Right lung (tissue), 10 donors: ENCODE measurements at places on chromosomes 11 and 22. TPM values are rescaled to one million over a fixed set of nuclear protein-coding genes. Genes with fewer than 3 reads are reported as not detected.

Gene TCIRG1
- polyA plus RNA-seq: 46.0 TPM

- DNase-seq: no peak
Measured at GRCh38 chr11:863023-863909, 20.6 kb downstream of the TSPAN4 start.

- no peak for DNase-seq
Measured at GRCh38 chr11:72812967-72813739, 1.1 kb upstream of the ATG16L2 start.

Gene TLCD5
- polyA plus RNA-seq: 17.3 TPM

- no peak for DNase-seq
Measured at GRCh38 chr22:26576026-26576680, 13.8 kb downstream of the TPST2 start.

DNA sequence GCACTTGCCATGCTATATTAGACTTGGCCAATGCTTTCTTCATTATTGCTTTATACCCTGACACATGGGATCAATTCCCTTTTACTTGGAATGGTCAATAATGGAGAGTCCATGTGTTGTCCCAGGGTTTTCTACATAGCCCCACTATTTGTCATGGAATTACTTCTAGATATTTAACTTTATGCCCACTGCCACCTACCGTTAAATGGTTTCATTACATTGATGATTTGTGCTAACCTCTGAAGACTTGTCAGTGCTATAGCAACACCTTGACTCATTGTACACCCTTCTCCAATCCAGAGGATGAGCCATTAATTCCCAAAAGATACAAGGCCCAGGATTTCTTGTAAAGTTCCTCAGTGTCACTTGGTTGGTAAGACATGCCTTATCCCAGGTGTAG, 31.4 kb upstream of the SLC22A25 start:
- DNase-seq: no peak

- DNase-seq: no peak
Measured at GRCh38 chr11:121451178-121451985, 732 bp upstream of the SORL1 start.

DNA sequence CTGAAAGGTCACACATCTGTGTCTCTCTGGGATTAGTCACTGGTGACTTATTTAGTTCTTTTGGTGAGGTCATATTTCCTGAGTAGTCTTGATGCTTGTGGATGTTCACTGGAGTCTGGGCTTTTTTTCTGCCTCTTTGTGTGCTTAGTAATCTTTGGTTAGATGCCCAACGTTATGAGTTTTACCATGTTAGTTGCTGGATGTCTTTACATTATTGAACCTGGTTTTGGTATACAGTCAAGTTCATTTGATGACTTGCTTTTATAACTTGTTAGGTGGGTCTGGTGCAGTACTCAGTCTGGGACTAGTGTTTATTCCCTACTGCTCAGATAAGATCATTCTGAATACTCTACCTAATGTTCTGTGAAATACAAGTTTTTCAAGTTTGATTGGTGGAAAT, 26.2 kb upstream of the SLC37A2 start:
- DNase-seq: no peak

DNA sequence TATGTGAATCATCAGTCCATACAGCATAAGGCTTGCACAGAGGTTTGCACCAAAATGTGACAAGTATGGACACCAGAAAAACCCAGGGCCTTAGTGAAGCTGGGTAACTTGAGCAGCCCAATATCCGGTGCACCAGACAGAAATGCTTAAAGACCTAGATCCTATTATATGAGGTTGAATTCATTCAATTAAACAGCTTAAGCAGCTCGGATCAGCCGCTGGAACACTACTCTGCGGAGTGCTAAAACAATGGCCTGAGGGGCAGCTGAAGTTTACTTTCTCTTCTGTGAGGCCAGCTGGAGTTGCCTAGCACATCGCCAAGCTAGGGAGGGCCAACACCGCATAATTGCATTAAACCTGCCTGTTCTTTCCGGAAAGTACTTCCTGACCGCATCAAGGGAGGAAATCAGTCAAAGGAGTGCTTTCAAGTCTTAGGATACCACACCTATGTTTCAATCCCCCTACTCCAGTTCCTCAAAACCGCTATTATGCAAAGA, 17.0 kb upstream of the FAM181B start:
- DNase-seq: no peak

Gene OR4B1
- polyA plus RNA-seq: not detected

- no peak for DNase-seq
Measured at GRCh38 chr11:76269247-76269646, 62.9 kb upstream of the WNT11 start.

- no peak for DNase-seq
Measured at GRCh38 chr11:1879941-1880720, 11.6 kb downstream of the PRR33 start.

DNA sequence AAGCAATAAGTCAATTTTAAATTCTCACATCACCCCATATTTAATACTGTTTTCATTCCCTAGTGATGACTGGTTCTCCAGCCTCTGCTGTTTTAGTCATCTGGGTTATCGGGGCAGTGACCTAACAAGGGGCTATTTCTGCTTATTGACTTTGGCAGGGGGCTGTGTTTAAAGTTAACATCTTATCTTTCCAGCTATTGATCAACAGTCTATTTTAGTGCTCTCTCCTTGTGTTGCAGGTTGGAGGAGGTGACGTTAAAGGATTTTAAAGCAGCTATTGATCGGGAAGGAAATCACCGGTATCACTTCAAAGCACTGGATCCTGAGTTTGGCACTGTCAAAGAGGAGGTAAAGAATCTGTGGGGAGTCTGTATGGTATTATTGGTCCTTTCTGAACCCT, 7.7 kb upstream of the DLAT start:
- DNase-seq: no peak

Gene GAB4
- polyA plus RNA-seq: not detected

Gene CXCR5
- not detected for polyA plus RNA-seq

- DNase-seq: no peak
Measured at GRCh38 chr22:50204571-50204970, 3.8 kb downstream of the SELENOO start.

- DNase-seq: no peak
Measured at GRCh38 chr11:113615773-113616172, 90.3 kb downstream of the TMPRSS5 start.

- DNase-seq: no peak
Measured at GRCh38 chr11:77446911-77447629, 26.8 kb downstream of the PAK1 start.

DNA sequence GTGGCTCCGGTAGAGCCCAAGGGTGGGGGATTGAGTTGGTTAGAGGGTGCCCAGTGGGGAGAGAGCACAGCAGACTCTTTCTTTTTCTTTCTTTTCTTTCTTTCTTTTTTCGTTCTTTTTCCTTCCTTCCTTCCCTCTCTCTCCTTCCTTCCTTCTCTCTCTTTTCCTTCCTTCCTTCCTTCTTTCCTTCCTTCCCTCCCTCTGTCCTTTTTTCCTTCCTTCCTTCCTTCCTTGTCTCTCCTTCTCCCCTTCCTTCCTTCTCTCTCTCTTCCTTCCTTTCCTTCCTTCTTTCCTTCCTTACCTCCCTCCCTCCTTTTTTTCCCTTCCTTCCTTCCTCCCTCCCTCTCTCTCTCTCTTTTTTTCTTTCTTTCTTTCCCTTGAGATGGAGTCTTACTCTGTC, 4.8 kb upstream of the ALX4 start:
- no peak for DNase-seq

GRCh38 chr11:126414615-126415014, 59.1 kb downstream of the ST3GAL4 start:
- no peak for DNase-seq

- DNase-seq: no peak
Measured at GRCh38 chr11:69568809-69569097, 72.2 kb upstream of the CCND1 start.

GRCh38 chr11:122215244-122215992, 99.4 kb upstream of the BLID start:
- peak; percentile 71 for DNase-seq

- DNase-seq: no peak
Measured at GRCh38 chr11:46455834-46456233, 64.3 kb upstream of the CHRM4 start.

Gene ADORA2A
- polyA plus RNA-seq: 17.8 TPM

Gene LMNTD2
- 2.8 TPM for polyA plus RNA-seq

Gene OR2AG2
- polyA plus RNA-seq: not detected

- DNase-seq: no peak
Measured at GRCh38 chr11:1782031-1782590, 18.4 kb upstream of the CTSD start.

Gene HBG1
- polyA plus RNA-seq: 2,030 TPM

DNA sequence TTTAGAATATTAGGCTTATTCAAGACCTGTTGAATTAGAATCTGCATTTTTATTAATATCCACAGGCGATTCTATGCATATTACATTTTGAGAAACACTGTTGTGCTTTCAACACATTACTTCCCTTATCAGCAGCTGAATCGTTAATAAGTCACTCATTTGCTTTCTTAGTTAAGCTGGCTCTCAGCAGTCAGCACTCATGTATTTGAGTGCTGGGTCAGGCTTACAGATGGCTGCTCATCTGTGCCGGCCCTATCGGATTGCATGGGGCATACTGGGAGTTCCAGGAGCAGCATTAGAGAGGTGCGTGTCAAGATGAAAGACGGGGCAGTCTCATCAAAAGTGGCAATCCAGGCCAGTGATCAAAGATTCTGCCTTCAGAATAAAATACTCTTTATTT, 10.8 kb upstream of the OR51L1 start:
- peak; percentile 48 for DNase-seq

Gene OMP
- polyA plus RNA-seq: 0.31 TPM

DNA sequence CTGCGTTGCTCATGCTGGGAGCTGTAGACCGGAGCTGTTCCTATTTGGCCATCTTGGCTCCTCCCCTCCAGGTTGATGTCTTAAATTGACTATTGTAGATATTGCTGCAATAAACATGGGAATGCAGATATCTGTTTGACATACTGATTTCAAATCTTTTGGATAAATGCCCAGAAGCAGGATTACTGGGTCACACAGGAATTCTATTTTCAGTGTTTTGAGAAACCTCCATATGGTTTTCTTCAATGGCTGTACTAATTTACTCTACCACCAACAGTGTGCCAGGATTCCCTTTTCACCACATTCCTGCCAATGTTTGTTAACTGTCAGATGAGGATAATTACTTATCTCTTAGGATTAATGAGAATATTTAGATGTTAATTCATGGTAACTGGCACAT, 467.0 kb downstream of the LUZP2 start:
- DNase-seq: no peak

DNA sequence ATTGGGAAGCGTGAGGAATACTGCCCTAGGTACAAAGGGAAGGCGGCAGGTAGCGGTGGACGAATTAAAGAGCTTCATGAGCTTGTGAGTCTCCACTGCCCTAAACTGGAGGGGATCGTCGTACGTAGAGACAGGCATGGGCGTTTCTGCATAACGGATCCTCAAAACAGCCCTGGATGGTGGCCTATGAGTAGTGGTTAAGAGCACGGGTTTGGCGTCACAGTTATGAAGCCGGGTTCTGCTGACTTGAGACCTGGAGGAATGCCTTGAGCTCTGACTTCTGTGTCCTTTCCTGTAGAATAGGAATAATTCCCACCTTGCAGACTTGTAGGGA, 335 bp downstream of the TMEM138 start:
- no peak for DNase-seq

Gene KRTAP5-11
- not detected for polyA plus RNA-seq

Gene ANO5
- 4.2 TPM for polyA plus RNA-seq

DNA sequence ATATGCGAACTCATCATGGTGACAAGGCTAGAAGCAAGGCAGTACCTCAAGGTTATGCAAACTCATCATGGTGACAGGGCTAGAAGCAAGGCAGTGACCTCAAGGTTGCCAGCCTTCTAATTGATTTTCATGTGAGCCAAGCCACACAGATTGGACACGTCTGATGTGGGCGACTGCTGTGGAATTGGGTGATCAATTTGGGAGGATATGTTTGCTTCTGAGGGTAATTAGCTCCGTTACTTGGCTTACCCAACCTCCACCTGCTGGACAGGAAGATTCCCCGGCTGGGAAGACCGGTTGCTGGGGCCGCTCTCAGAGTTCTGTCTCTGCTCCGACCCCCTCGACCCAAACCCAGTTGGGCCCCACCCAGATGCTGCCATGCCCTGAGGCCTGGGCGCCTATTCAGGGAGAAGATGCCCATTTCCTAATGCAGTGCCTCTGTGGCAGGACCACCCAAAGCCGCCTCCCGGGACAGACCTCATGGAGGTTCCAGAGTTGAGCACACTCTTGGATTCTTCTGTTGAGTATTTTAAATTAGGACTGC, 69.9 kb upstream of the SHANK2 start:
- no peak for DNase-seq

DNA sequence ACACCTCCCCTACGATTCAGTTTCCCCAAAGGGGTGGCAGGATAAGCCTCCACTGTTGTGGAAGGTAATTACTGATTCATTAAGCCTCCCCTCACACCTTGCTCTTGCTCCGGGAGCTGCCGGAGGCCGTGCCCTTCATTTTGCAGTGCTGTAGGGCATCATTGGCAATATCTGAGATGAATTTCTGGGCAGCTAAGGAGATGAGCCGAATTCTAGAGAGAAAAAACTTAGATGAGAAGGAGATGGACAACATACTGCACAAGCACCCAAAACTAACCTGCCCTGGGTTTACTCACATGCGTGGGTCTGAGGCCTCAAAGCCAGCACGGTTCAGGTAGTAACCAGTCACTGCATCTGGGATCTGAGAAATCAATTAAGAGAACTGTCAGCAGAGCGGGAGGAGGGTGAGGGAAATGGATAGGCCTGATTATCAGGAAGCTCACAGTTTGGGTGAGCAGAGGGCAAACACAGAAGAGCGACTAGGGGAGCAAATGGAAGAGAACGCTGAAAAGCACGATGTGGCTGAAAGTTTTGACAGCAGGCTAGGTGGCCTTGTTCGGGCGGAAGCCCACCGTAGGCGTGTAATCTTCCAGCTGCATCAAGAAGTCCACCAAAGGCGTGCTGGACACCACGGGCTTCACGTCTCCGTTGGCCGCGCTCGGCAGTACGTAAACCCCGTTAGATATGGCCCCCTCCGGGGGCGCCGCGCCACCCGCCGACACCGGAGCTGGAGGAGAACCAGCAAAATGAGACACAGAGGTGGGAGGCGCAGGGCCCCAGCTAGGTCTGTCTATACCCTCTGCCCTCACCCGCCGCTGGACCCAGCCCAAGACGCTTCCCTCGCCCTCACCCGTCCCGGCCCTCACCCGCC, 689 bp downstream of the TAF10 start:
- no peak for DNase-seq
